ENCODE measurements at places on chromosomes 6 and 20.

- no peak for DNase-seq
Measured at GRCh38 chr6:20732896-20733295, 198.6 kb downstream of the CDKAL1 start.

DNA sequence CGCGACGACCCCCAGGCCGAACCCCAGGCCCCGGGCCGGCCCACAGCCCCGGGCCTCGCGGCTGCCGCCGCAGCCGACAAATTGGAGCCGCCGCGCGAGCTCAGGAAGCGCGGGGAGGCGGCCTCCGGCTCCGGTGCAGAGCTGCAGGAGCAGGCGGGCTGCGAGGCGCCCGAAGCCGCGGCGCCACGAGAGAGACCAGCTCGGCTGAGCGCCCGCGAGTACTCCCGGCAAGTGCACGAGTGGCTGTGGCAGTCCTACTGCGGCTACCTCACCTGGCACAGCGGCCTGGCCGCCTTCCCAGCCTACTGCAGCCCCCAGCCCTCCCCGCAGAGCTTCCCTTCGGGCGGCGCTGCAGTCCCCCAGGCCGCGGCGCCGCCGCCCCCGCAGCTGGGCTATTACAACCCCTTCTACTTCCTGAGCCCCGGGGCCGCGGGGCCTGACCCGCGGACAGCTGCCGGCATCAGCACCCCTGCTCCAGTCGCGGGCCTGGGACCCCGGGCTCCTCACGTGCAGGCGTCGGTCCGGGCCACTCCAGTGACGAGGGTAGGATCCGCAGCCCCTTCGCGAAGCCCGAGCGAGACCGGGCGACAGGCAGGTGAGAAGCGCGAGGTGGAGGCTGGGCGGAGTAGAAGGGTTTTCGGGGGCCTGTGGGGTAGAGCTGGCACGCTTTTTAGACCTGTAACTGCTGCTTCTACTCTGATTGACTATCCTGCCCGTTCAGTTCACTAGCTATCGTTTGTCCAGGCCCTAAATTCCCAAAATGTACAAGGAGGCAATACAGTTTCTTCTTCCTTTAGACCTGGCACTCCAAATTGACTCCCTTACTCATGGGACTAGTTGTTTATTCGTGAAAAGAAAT is 654 bp downstream of the FAM8A1 start:
- peak; percentile 73 for DNase-seq

DNA sequence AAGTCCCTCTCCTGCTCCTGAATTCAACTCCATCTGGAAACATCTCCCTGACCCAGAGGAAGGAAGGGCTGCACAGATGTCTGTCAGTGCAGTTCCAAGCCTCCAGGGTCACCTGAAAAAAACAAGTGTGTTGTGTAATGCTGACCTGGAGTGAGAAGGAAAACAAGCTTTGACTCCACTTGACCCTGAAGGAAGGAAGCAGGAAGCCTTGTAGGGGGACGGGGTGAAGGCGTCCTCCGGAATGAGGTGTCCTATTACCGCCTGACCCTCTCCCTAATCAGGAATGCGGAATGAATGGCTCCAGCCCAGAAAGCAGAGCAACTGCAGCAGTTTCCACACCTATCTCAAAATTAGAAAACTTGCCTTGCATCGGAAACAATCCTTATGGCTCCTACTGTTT is 13.9 kb upstream of the ADGRF5 start:
- no peak for DNase-seq

DNA sequence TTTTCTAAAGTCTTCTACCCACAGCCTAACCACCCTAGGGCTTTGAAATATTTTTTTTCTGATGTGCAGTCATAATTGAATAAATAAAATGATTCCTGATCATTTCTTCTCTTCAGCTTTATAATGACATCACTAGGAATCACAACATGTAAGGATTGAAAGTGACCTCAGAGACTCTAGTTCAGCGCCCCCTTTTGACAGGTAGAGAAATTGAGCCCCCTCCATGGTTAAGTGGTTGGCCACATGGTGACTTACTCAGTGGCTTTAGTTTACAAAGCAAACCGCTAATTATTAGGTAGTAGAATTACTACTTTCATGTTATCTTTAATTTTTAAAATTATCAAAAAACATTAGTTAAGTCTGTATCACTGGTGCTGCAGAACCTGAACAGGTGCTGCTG is 13.3 kb upstream of the SLC2A12 start:
- DNase-seq, result no peak

- DNase-seq, result peak; percentile 79
Measured at GRCh38 chr20:4720041-4720976, 1.4 kb upstream of the PRND start.

DNA sequence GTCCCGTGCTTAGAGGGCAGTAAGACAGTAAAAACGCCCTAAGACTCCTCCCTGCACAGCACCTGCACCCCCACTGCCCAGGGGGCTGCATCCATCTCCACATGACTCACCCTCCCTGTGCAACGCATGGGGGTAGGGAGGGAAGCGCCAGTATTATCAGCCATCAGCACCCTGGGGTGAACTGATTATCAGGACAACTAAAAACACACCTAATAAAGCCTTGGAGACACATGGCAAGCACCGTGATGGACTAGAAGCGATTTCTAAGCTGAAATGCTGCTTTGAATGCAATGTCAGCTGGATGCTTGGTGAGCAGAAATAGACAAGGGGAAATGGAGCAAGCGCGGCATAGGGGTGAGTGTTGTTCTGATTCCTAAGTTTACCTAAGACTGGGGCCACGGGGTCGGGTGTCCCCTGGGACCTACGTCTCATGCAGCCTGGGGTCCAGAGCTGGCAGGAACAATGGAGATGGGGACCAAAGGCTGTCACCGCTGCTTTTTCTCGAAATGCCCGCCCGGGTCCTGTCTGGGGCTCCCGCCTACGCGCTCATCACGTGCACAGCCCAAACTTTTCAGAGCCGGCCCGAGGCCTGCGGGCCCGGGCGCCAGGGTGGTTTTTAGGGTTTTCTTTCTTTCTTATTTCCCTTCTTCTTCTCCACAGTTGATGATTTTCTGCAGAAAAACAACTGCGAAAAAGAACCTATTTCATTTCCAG is 702 bp upstream of the TNFAIP3 start:
- no peak for DNase-seq

GRCh38 chr20:55582498-55582897 is 422.8 kb downstream of the CBLN4 start:
- DNase-seq, result no peak

DNA sequence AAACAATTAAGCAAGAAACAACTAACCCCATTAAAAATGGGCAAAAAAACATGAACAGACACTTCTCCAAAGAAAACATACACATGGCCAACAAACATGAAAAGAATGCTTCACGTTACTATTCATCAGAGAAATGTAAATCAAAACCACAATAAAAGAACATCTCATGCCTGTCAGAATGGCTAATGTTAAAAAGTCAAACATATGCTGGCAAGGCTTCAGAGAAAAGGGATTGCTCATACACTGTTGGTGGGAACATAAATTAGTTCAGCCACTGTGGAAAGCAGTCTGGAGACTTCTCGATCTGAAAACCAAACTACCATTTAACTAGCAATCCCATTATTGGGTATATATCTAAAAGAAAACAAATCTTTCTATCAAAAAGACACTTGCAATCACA is 217.5 kb downstream of the TINAG start:
- DNase-seq, result no peak

- DNase-seq, result no peak
Measured at GRCh38 chr6:32842690-32843089, 1.2 kb downstream of the PSMB8 start.

DNA sequence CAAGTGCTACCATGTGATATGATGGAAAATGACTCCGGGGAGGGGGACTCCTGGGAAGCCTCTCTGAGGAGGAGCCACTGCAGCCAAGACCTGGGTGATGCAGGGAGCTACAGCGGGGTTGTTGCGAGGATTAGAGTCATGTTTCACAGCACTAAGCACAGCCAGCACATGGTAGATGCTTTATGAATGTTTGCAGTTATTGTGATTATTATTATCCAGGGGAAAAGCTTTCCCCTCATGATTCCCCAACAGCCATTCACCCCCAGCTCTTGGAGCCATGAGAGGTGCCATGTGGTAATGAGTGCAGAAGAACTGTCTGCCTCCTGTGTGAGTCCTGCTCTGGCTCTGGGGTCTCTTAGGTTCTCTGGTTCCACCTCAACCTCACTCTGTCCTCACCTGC is 39.9 kb downstream of the RSPO4 start:
- DNase-seq, result no peak

DNA sequence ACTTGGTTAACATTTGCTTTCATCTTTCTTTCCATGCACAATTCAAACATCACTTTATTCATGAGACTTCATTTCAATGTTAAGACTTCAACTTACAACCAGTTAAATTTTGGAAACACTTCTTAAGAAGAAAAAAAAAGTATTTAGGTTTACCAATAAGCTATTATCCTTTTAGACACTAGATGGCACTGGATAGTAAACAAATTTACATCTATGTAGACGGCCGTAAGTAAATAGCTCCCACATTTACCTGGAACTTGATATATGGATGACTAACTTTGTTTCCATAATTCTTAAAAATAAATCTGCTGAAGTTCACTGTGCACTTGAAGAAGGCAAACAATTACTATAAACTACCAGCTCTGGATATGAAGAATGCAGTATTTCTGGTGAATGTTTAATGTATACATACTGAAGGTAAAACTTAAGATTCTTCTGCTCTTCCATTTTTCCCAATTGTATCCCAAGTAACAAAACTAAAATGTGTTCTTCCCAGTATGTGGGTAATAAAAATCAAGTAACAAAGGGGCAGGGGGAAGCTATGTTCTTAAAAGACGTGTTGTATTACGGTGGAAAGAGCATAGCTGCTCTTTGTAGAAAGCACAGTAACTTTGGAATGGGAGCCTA is 130.6 kb upstream of the C6orf118 start:
- no peak for DNase-seq

DNA sequence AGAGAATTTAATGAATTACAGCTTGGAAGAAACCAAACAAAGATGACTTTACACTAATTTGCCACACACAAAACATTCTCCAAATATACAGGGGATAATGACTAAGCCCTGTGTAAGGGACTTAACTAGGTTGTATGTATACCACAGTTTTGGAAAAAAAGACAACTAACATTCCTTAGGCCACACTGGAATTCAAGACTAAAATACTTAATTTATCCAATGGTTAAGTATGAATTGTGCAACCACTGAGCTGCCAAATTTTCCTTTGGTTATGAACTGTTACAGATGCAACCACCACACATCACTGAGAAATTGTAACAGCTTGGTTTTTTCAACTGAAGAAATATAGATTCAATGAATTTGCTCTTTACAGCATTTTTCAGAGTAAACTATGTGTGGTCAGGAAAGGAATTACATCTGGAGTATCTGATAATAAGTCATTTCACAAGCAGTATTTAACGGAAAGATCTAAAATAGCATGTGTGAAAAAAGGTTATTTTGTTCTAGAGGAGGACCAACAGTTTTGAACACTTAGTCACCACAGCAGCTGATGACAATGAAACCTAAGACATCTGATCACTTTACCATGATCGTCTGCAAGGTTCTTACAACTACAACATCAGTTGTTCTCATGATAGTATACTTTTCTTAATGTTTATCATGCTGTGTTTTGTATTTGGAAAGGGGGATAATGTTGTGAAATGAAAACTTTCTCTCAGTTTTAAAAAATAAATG is 318.8 kb downstream of the BCKDHB start:
- DNase-seq, result no peak

GRCh38 chr6:87257565-87257964 is 64.8 kb upstream of the SMIM8 start:
- DNase-seq, result no peak

GRCh38 chr6:16358531-16359138 is 120.2 kb downstream of the GMPR start:
- no peak for DNase-seq

DNA sequence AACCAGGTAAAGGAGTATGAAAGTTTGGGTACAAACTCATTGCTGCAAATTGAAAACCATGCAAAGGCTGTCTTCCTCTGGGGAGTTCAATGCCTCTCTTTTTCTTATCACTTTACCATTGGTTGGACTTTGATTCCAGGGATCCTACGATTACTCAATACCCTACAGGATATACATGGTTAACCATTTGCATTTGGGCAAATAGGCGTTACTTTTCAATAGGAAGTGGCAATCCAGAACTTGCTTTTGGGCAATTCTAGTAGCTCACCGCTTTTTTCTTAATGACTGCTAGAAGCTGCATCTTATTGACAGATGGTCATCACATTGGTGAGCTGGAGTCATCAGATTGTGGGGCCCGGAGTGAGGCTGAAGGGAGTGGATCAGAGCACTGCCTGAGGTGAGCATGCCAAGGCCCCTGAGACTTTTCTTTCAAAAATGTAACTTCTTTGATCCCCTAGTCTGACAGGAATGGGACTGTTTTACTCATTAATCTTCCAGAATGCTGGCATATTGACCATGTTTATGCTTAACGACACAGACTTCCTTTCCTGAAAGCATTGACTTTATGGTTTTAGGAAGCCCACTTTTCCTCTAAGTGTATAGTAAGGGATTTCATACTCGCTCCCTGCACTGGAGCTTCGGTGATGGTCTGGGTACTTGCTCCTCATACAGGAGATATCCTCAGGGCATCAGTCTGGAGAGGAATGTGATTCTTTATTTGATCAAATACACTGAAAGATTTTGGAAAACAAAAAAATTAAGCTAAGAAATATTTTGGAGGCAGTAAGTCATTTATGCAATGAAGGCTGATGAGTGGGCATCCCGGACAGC is at the start of gene CCR6:
Gene CCR6 (plus strand): TSS at position 270 of the 831 bp plus-strand sequence. CDS start 13,039 bp downstream, outside the sequence.
- DNase-seq, result no peak

DNA sequence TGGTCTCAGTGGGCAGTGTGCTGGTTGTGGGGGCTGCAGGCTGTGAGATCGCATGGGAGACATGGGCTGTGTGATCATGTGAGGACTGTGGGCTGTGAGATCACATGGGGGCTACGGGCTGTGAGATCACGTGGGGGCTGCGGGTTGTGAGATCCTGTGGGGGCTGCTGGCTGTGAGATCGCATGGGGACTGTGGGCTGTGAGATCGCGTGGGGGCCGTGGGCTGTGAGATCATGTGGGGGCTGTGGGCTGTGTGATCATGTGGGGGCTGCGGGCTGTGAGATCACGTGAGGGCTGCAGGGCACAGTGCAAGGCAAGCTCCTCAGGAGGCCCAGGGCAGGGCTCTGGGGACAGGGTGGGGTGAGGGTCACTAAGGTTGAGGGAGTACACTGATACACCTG is 140.5 kb upstream of the CST7 start:
- no peak for DNase-seq

DNA sequence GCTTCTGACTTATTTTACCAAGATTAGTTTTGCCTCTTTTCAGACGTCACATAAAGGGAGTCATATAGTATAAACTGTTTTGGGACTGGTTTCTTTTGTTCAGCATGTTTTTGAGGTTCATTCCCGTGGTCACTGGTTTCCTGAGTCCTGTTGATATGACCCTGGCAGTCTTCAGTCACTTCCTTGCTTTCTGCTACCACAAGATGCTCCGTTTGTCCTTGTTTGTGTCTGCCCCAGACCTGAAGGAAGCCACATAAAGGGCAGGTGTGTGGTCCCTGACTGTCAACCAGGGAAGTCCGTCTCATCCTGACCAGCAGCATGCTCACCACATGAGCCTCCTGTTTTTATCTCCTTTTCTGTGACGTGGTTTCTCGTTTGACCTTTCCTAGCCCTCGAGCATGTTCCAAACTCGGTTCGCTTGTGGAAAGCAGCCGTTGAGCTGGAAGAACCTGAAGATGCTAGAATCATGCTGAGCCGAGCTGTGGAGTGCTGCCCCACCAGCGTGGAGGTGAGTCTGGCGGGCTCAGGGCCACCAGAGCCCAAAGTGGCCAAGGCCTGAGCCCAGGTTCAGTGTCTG is 26.1 kb upstream of the C20orf204 start:
- DNase-seq, result no peak

GRCh38 chr20:62675877-62676260 is 32.8 kb upstream of the NTSR1 start:
- no peak for DNase-seq

Data from left ventricle myocardium superior (tissue), 1 donor.